ENCODE measurements at places on chromosomes 5 and 9.

DNA sequence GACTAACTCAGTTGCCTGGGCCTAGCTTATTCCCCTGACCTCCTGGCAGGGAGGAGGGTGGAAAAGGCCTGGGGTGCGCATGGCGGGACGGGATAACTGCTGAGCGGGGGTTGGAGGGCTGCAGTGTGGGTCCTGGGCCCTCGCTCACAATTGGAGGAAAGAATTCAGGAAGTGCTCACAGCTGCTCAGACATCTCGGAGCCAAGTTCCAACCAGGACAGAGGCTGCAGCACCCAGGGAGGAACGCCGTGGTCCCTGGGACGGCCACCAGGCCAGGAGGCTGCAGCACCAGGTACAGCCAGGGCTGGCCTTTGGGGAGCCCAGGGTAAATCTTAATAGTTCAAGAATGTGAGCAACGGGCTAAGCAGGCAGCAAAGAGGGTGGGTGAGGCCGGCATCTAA is at the start of gene SPAAR:
SPAAR (plus strand) TSS at position 217 of the 400 bp plus-strand sequence. CDS start 974 bp downstream, outside the sequence.
- DNase-seq: no peak

DNA sequence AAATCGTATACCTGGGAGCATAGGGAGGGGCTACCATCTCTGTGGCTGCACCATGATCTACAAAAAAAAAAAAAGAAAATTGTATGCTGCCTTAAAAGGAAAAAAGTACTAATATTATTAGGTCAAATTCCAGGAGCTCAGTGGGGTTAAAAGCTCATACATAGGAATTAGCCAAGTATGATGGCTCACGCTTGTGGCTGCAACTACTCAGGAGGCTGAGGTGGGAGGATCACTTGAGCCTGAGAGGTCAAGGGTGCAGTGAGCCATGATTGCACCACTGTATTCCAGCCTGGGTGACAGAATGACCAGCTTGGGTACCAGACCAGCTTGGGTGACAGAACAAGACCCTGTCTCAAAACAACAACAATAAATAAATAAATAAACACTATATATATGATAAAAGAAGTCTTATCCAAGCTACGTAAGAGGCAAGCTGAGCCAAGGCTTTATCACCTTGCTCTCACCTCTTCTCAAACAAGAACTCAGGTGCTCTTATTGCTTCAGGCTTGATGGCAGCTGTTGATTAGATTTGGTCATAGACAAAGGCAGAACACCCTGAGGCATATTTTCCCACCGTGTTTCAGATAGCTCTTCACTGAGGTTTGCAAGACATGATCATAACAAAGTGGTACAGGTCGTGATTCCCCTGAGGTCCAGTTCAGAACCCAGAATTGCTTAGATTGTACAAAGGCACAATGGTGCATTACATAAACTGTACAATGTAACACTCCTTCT is 3.3 kb upstream of the FBXW11 start:
- no peak for DNase-seq

- no peak for DNase-seq
Measured at GRCh38 chr5:27125856-27126255, 87.5 kb upstream of the CDH9 start.

- DNase-seq: no peak
Measured at GRCh38 chr9:35716230-35716629, 15.8 kb downstream of the TLN1 start.

DNA sequence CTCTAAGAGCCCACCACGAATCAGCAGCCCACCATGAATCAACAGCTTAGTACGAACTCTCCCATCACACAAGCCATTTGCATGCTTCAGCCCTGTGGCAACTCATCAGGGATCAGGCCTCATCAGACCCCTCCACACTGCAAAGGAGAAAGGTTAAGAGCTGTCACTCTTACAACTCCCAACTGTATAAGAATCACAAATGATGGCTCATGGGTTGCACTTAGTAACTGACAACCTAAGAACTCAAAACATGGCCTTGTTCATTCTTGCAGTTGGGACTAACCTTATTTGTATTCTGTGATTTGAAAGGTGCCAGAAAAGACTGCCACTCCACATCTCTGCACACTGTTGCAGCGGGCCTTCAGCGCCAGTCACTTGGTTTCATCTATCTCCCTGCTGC is 149.1 kb upstream of the ZNF366 start:
- no peak for DNase-seq

DNA sequence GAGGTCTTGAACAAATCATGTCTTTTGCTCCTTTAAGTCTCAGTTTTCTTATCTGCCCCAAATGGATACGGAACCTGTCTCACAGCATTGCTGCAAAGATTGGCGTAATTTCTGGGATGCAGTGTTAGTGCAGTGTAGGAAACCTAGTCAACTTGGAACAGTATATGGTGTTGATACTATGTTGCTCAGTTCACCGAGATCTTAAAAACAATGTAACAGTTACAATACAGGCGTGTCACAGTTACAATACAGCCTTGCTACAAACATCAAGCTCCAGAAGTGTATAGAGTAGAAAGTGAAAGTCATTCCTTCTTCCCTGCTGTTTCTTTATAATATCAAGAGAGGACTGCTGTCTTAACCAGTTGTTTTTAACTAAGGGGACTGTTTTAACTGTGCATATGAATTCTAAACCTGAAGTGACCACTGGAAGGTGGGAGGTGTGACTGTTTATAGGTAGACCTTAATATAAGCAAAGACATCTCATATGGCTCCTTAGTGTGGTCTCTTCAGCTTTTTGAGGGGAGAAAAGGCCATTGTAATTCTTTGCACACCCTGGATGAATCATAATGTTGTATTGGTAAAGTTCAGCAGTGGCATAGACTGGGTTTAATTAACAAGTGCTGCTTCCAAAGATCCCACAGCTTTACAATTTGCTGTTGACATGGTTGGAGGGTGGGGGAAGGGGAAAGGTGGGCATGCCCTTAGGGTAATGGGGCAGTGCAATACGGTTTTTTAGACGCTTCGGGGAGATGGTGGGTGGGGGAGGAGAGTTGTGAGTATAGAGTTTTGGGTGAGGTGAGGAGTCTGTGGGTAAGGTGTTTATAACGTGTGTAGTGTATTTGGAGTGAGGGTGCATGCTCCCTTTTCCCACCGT is 12.9 kb downstream of the PRRC2B start:
- no peak for DNase-seq

- DNase-seq: no peak
Measured at GRCh38 chr5:139592289-139592688, 31.1 kb downstream of the UBE2D2 start.

GRCh38 chr9:27203783-27204182 is 93.2 kb downstream of the EQTN start:
- DNase-seq: no peak

- DNase-seq: no peak
Measured at GRCh38 chr9:7973123-7973522, 173.5 kb upstream of the DMAC1 start.

DNA sequence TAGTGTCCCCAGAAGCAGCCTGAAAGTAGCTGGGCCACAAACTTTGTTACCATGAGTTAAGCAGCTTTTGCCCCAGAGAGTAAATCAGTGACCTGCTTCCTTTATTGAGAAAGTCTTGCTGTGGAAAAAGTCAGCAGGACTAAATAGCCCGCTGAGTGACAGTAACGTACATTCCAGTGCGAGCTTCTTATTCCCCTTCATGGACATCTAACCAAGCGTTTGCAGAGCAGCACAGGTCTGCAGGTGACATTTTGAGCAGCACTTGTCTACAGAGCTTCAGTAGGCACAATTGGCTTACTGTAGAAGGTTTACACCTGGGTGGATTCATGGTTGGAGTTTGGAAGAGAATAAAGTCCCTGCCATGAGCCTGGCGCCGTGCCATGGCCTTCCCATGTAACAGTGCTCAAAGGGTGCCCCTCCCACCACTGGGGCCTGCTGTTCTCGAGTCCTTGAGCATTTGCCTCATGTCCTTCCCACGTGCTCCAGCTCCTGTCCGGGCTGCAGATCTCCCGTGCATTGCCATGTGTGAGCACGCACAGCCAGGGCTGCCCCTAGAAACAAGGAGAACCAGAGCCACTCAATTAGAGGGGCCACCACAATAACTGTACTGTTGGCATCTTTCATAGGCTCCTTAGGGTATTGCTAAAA is 41.3 kb upstream of the GRHPR start:
- DNase-seq: no peak

DNA sequence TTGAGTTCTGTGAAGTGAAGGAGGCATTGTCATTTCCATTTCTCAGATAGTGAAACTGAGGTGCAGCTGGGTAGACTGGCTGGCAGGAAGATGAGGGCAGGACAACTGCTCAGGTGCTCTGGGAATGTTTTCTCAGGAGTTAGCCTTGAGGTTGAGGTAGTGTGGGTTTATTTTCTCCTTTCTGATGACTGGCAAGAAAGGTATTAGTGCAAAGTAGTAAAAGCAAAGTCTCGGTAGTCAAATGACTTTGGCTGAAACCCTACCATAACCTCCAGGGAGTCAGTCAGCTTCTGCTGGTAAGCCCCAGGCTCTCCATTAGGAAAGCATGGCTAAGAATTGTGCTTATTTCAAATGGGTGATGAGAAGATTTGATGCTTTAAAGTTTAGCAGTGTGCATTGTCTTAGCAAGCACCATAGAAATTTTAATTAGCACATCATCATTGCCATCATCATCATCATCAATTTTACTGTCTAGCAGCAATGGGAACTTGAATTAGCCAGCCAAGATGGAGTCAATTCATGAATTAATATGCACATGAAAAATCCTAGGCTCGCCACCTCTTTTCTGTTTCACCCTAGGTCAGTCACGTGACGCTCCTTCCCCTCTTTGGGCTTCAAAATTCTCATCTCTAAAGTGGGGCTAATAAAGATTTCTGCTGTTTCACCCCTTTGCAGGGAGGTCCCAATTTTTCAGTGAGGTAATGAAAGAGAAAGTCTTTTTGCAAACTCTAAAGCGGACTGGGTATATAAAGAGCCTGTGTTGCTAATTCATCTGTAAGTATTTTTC is 10.7 kb upstream of the PAPPA start:
- DNase-seq: no peak

GRCh38 chr5:176714067-176714466 is 66.8 kb downstream of the TSPAN17 start:
- DNase-seq: no peak

DNA sequence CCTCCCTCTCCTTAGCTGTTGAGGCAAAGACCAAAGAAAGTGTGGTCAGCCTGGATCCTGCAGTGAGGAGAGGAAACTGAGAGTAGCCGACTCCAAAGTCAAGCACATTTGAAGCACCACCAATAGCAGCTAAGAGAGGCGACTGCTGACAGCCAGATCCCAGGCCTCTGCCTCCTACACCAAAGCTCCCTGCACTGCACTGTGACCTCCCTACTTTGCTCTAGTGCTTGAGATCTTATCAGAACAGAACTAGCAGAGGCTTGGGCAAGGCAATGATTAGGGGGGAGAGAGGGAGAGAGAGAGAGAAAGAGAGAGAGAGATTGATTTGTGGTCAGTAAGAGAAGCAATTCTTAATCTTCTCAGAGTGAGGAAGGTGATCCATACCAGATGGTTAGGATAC is 216.3 kb downstream of the CDK5RAP2 start:
- no peak for DNase-seq

DNA sequence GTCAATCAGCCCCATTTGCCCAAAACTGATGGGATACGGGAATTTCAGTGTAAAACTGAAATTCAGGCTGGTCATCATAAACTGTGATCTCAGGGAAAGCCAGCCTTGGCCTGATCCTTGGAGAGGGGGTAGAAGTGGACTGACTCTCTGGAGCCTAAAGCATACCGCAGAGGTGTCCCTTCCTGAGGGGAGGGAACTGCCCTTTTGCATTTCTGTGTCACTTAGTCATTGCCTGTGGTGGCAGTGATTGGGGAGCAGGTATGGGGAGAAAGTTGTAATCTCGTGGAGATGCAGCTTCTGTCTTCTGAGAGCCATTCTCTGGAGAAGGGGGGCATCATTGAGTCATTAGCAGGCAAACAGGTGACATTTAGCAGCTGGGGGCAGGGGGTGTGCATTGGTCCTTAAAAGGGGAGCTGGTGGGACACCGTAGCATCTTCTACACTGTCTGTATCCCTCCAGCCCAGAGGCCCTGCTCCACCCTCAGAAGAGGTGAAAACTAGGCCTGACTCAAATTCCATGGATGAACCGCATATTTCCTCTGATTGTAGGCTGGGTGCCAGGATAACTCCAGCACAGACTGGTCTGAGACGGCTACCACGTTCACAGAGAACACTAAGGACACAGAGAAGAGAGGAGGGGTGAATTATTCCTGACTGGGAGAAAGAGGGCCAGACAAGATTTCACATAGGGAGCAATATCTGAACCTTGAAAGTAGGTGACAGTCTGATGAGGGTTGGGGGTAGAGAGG is 143.3 kb downstream of the SEC61B start:
- no peak for DNase-seq

DNA sequence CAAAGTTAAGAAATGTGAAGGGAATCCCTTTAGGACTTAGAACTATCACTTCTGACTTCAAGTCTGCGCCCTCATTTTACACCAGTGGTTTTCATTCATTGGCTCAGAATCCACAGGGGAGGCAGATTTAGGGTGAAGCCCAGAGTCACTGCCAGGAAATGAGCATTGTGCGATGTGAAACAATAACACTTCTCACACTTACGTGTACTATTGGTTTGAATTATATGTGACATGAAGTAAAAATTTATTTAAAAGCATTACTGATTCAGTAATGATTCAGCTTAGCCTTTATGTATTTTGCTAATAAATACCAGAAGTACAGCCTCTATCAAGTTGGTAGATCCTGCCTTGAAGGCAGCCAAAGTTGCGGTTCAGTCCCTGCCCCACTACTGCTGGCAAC is 98.6 kb downstream of the PAM start:
- DNase-seq: no peak

- DNase-seq: no peak
Measured at GRCh38 chr5:180027459-180028089, 44.0 kb downstream of the RNF130 start.

DNA sequence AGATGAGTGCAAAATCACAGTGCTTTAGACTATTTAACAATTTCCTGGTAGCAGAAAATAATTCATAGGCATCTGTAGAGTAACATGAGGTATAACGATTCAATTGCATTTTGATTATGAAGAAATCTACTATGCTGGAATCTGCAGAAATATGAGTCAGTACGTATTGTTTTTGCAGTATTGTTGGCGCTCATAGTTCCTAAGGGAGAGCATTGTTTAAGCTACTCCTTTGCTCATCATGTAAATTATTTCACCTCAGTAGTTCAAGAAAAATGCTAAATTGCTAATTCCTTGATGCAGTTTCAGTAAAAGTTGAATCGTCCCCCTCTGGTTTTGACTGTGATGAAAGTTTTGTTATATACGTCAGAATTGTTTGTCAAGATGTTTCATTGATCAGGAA is 458.4 kb downstream of the HINT1 start:
- DNase-seq: no peak

DNA sequence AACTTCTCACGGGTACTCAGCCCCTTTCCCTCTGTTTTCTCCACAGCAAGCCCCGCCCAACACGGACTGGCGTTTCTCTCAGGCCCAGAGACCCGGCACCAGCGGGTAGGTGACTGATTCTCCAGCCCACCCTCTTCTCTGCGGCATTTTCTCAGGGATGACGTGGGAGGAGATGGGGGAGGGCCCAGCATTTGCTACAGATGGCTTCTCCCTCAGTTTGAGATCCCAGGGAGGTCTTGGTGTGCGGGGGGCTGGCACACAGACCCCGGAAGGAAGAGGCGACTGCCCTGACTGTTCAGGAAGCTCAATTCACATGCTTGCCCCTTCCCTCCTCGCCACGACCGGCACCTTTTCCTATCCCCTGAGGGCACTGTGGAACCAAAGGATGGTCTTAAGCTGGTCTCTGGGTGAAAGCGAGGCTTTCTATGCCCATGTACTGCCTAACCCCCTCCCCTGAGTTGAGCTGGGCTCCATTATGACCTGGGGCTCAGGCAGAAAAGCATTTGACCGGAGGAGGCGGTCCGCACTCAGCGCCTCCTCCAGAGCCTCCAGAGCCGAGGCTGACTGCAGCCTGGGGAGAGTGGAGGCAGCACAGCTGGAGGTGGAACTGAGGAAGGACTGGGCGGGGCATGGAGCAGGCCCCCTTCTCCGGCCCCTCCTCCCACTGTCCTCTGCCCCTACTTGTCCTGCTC is 6.0 kb downstream of the PCDHGC5 start:
- DNase-seq: no peak

All from HCT116 (cell line).